ENCODE measurements at places on chromosomes 16 and 17.
A peak's percentile ranks its signal among the peaks of the same experiment; 100 is the strongest.

GRCh38 chr16:77951788-77952187 lies 70.6 kb upstream of the CLEC3A start:
- no peak for DNase-seq

GRCh38 chr16:17386229-17386628 lies 84.5 kb downstream of the XYLT1 start:
- DNase-seq = no peak

DNA sequence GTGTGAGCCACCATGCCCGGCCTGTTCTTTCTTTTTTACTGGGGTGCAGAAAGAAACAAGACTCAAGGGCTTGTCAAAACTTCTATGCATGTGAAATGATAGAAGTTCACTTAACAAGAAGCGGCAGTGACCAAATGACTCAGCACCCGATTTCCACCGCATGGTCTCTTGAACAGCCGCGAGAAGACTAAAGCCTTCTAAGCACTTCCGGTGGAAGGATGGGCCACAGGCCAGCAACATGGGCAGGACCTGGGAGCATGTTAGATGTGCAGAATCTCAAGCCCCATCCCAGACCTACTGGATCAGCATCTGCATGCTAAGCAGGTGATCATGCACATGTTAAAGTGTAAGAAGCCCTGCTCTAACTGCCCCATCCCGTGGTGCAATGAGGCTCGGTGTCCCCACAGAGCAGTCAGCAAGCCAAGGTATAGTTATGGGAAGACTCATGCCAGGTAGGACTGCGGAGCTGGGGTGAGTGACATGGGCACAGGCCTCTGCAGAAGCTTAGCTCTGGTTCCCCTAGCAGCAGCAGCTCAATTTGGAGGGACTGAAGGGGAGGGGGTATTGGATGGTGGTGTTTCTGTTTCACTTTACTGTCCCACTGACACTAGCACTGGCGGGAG lies 88.5 kb upstream of the HNF1B start:
- no peak for DNase-seq

DNA sequence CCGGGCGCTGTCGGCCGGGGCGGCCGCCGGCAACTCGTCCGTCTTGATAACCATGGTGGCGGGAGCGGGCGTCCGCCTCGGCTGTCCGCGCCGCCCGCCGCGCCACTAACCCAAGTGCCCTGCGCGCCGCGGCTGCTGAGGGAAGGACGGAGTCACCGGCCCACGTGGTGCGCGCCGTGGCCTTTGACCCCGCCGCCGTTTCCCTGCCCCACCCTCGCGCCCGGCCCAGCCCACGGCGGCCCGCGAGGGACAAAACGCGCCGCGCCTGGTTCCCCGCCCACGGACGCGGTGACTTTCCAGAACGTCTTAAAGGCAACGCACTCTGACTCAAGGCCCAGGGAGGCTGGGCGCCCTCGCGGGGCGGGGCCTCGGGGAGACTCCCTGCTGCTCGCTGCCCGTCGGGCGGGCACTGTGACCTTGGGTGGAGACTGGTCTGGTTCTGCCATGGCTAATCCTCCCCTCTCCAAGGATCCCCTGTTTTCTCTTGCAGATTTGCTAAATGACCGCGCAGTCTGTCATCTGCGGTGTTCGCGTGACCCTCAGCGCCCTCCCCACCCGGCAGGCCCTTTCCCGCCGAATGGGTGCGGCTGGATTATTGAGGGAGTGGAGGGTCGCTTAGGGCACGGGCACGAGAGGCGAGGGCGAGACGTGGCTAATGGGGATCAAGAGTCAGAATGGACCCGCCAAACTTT lies at the start of gene CLUH:
CLUH (minus strand) TSS at position 157 of the 692 bp plus-strand sequence; CDS start at position 54, 103 bp downstream.
- DNase-seq = peak; percentile 94

GRCh38 chr17:6517062-6517461 lies 39.3 kb downstream of the PITPNM3 start:
- DNase-seq = no peak
